ENCODE measurements at places on chromosomes 11 and 22.

DNA sequence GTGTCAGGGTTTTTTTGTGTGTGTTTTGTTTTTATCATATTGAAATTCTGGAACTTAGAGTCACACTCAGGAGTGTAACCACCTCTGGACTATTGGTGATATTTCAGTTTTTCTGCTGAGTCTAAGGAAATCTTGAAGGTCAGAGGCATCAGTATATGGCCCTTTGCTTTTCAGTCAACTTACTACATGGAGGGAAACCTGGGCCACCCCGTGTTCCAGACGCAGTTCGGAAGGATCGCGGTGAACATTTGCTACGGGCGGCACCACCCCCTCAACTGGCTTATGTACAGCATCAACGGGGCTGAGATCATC, 19.9 kb downstream of the UPB1 start:
- no peak for DNase-seq

GRCh38 chr22:37254209-37254866, 10.3 kb upstream of the RAC2 start:
- DNase-seq, result no peak

GRCh38 chr22:48711031-48711431, 1116.6 kb downstream of the BRD1 start:
- no peak for DNase-seq

DNA sequence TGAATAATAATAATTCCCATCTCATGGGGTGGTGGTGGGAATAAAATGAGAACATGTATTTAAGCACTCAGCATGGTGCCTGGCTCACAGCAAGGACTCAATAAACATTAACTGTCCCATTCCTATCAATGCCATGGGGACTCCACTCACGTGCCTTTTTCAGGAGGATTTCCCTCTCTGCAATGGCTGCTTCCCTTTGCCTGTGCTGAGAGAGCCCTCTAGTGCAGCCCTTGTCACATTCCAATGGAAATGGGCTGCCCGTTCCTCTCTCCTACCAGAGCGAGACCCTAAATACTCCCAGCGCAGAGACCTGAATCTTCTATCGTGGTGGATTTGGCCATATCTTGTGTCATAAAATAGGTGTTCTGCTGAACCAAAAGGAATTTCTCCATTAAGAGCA, 621.5 kb upstream of the B3GAT1 start:
- no peak for DNase-seq

DNA sequence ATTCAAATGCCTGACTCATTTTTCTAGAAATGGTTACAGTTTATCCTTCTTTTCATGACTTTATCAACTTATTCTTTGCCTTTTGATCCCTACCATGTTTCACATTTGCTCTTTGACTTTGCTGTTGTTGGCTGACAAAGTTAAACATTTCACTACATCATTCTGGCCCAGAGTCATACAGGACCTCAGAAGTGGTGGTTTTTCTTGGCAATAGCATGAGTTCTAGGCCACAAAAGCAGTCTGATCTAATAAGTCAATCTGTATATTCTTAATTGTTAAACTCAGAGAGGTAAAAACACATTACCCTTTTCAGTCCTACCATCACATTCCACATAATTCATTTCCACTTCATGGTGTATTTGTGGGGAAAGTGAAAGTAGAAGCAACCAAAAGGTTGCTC, 763.2 kb upstream of the TENM4 start:
- no peak for DNase-seq

- DNase-seq, result peak; percentile 46
These were observed 86.6 kb downstream of the KCNQ1 start for GRCh38 chr11:2531277-2531986.

GRCh38 chr22:24107661-24108060, 73.6 kb upstream of the SUSD2 start:
- no peak for DNase-seq

DNA sequence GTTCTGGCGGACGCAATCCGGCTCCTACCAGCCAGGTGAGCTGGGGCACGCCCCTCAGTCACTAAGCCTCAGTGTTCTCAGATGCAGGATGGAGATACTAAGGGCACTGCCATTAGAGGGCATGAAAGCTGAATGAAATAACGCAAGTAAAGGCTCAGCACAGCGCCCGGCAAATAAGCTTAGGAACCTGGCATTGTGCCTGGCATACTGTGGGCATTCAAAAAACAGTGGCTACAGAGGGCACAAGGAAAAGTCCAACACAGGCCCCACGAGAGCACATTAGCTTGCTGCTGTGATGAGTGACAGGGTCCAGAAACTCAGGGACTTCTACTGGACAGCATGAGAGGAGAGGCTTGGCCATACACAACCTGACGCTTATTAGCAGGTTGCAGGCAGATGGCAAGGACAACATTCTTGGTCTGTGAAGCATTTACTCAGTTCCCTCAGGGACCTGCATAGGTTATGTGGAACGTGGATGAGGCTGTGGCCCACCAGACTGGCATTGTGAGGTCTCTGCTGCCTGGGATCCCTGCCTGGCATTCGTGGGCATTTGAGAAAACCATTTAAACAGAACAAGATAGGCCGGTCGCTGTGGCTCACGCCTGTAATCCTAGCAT, 12.2 kb downstream of the TXN2 start:
- DNase-seq, result no peak

DNA sequence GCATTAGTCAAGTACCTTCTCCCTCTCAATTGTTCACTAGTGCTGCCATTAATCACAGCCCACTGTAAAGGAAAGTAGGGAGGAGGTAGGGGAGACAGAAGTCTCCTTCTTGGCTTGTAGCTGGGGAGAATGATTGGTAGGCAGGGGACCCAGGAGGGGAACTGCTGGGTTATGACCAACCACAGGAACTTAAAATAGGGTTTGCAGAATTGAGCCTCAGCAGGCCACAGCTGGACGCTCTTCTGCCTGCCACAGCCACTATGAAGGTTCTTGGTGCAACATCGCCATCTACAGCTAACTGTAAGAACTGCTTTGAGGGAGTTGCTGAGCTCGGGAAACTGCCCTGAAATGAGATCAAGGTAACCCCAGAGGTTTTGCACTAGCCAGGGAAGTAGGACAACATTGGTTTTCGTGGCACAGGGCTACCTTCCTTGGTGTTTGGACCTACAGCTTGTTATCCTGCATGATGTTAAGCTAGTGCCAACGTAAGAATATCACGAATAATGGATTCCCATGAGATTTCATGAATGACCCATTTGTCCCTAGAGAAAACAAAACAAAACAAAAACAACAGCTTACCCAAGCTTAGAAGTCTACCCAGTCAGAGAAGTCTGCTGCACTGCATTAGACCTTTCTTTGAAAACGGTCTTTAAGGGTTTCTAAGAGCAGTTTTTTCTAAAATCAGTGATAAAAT, 787.1 kb upstream of the API5 start:
- DNase-seq, result no peak

- DNase-seq, result no peak
These were observed 66.2 kb downstream of the COMMD9 start for GRCh38 chr11:36222831-36223635.

GRCh38 chr22:48368975-48369525, 1458.6 kb downstream of the BRD1 start:
- DNase-seq, result no peak

- no peak for DNase-seq
These were observed 217.7 kb upstream of the KIRREL3 start for GRCh38 chr11:127218275-127218608.

DNA sequence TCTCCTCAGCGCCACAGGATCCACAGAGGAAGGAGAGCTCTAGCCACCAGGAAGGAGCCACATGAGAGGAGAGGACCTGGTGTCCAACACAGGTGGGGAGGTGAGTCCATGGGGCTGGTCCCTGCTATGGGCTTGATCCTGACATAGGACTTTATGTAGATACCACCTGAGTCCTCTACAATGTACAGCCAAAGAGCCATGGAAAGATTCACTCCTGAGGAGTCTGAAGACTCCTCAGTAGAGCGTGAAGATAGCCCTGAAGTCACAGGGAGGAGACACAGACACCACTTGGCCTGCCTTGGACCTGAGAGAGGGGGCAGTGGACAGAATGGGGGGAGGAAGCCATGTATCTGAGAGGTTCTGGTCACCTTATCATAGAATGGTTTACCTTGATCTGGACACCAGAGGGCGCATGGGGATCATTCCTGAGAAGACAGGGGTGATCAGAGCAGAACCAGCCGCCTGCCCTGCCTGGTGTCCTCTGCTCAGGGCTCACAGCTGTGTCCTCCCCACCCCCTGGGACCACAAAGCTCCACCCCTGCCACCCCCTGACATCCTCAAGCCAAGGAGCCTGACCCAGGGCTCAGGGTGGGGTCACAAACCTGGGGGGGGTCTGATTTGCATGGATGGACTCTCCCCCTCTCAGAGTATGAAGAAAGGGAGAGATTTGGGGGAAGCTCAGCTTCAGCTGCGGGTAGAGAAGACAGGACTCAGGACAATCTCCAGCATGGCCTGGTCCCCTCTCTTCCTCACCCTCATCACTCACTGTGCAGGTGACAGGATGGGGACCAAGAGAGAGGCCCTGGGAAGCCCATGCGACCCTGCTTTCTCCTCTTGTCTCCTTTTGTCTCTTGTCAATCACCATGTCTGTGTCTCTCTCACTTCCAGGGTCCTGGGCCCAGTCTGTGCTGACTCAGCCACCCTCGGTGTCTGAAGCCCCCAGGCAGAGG, 77.0 kb downstream of the ZNF280B start:
- peak; percentile 4 for DNase-seq

DNA sequence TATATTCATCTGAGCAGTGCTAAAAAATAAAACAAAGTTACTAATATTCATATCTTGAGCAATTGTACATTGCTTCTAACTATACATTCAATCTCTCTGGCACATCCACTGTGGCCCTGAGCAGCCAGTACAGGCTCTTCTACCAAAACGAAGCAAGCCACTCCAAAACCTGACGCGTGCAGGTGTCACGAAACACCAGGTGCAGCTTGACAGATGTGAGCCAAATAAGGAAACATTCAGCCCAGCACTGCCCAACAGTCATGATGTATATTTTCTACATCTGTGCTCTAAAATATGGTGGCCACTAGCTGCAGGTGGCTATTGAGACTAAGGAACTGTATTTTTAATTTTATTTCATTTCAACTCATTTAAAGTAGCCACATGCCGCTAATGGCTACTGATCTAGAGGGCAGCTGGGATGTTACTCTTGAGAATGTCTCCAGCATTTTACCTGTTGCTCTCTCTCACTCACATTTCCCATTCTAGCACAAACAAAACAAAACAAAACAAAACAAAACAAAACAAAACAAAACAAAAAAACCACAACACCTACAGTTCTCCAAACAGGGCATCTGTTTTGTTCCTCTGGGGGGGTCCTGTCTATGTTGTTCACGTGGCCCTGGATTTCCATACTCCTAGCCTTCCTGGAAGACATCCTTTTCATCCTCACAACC, 77.7 kb downstream of the LARGE1 start:
- no peak for DNase-seq

DNA sequence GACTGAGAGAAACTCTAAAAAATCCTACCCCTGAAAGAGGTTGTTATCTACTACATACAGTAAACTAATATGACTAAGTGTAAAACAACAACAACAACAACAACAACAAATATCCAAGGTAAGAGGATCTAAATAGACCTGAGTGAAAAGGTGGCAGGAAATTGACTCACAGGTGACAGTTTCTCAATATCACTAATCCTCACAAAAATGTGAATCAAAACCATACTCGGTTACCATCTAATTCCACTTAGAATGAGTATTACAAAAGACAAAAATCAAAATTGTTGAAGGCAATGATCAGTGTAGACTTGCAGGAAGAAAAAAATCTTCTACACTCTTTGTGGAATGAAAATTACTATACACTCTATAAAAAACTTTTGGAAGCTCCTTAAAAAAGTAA, 17.5 kb downstream of the RGL4 start:
- DNase-seq, result no peak

DNA sequence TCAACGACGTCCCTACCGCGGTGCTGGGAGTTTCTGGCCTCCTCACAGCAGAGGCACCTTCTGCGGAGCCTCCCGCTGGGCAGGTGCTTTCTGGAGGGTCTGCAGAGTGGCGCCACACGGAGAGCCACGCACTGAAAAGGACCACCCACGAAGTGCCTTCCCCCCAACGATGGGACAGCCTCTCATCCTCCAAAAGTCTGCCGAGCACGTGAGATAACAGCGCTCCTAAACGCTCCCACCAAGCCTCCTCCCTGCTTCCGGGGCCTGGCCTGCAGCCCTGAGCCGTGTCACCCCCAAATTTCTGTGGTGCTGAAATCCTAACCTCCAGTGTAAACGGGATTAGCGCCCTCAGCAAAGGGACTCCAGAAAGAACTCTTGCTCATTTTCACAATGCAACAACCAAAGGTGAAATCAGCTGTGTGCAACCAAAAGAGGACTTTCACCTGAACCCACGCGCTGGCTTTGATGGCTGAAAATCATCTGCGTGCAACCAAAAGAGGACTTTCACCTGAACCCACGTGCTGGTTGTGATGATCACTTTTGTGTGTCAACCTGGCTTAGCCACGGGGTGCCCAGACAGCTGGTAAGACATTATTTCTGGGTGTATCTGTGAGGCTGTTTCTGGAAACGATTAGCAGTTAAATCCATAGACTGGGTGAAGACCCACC, 924.6 kb downstream of the BRD1 start:
- DNase-seq, result no peak

GRCh38 chr11:38296211-38296776, 1698.3 kb upstream of the RAG2 start:
- DNase-seq, result no peak

DNA sequence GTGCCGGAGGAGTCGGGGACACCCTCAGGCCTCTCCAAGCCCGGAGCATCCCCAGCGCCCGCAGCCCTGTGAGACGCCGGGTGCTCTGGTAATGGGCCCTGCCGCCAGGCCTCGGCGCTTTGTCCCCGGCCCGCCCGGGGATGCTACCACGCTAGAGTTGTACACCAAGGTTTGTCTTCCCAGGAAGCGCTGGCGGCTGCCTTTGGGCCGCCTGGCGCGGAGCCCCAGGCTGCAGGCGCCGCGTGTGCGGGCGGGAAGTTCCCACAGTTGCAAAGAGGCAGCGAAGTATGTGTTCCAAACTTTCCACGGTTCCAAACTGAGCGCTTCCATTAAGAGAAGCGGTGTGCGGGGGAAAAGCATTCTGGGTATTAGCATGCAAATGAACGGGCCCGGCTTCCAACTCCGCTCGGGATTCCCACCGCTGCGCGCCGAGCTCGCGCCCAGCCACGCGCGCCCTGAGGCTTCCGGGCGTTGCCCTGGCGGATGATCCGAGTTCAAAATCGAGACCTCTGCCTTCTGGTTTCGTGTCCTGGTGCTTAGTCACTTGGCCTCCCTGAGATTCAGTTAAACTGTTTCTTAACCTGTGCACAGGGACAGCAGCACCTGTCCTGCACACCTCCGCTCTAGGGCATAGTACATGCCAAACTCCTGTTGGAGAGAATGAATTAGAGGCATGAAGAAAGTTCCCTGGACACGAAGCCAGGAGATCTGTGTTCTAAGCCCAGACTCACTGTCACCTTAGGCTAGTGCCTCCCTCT, 1.3 kb upstream of the PATZ1 start:
- no peak for DNase-seq

GRCh38 chr11:134669796-134670195, 257.8 kb upstream of the B3GAT1 start:
- no peak for DNase-seq

GRCh38 chr11:47924184-47924691, 56.1 kb upstream of the PTPRJ start:
- no peak for DNase-seq

- no peak for DNase-seq
These were observed 67.5 kb upstream of the ZBED5 start for GRCh38 chr11:10925149-10925926.
